ENCODE measurements at places on chromosomes 7 and 10.

- DNase-seq = no peak
Observed at GRCh38 chr7:105127179-105127578, 113.2 kb downstream of the KMT2E start.

- no peak for DNase-seq
Observed at GRCh38 chr7:71339924-71340323, 208.0 kb downstream of the GALNT17 start.

- no peak for DNase-seq
Observed at GRCh38 chr7:48634116-48634632, 290.2 kb upstream of the CDC14C start.

DNA sequence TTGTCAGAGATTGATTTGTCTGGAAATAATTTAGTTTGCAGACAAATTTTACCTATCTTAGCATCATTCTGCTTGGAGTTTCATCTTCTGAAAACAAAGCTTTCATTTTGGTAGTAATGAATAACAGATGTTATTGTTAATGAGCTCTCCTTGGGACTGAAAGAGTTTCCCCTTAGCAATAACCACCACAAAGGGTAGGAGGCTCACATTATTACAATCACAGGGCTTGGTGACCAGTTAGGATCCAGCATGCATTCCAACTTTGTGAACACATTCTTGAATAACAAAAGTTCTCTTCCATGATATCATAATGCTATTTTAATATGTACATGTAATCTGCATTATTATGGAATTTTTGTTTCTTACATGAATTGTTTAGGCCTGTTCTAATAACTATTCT, 148.8 kb upstream of the VWC2 start:
- no peak for DNase-seq

DNA sequence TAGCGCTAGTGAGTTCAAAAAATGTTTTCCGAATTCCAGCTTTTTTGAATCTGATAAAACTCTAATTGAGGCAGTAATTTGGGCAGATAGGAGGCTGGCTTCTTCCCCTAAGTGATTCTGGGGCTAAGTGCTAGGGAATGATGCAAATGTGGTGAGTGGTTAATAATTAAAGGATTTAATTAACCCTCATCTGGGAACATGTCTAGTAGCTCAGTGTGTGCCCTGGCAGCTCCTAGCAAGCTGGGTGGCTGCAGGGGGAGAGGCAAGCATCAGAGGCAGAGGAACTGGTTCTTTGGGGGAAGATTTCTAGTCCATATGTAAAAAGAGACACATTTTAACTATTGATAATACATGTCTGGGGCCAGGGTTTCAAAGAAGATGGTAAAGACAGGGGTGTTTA, 354.5 kb downstream of the WDR11 start:
- no peak for DNase-seq

- no peak for DNase-seq
Observed at GRCh38 chr7:23973264-23973663, 263.2 kb downstream of the STK31 start.

GRCh38 chr10:32332299-32332750, 14.6 kb downstream of the EPC1 start:
- peak; percentile 38 for DNase-seq

DNA sequence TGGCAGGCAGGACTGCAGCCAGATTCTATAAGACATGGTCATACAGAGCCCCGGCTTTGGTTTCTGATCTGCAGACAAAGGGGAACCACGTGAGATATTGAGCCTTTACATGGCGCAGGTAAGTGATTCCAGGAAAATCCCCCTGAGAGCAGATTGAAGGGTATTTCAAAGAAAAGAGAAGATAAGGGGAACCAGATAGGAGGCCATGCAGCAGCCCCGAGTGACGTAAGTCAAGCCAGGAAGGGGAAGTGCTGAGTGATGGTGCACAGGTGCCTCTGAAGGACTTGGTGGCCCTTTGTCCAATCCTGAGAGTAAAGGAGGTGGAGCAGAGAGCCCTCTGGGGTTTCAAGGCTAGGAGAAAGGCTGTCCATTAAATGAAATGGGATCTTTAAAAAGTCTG, 329.0 kb downstream of the ACTR3B start:
- DNase-seq = no peak

DNA sequence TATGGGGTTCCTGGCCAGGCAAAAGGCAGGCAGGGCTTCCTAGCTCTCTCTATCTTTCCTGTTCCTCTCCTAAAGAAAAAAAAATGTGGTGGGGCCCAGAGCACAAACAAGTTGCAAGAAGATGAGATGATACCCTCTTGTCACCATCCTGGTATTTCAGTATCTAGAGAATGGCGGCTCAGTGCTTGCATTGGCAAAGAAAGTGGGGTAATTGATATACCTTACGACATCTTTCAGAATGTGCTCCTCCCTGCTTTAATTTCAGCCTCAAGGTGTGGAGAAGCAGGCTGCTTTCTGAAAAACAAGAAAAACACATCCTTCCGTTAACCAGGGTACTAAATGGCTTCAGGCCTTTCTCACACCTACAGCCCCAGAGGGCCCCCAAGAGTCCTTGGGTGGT, 34.5 kb upstream of the CUX1 start:
- no peak for DNase-seq

GRCh38 chr10:32244421-32245207, 102.3 kb downstream of the EPC1 start:
- no peak for DNase-seq

DNA sequence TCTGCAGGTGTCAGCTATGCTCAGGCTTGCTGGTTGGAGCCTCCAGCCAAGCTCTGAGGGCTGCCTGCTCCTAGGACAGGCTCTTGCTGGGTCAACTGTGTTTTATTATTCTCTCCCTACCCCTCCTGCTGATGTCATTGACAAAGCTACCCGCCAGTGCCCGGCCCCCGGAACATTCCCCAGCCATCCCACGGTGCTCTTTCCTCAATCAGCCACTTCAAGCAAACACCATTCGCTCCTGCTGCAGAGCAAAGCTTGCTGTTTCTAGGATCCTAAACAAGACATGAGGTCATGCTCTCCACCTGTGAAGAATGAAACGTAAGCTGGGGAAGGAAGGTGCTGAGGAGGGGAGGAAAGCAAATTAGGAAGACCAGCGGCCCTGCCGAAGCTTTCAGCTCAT, 2.1 kb upstream of the C10orf71 start:
- no peak for DNase-seq

DNA sequence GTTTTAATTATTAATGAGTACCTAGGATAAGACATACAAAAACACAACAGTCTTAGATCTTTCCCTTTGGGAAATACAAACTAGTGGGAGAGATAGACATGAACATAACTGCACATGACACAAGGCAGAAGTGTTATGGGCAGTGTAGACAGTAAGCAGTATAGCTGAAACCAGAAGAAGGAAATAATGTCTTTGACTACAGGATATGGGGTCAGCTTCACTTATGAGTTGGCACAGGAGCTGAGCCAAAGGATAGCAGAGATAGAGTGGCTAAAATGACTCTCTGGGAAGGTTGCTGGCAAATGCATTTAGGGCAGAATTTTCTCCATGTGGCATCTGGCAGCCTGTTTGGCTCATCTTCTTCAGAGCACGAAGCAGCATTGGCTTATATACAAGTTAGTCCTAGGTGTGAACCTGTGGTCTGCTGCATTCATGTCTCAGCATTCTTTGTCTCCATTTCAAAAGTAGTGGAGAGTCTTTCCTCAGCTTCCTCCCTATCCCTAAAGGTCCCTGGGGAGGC, 60.3 kb upstream of the FEZF1 start:
- no peak for DNase-seq

- DNase-seq = no peak
Observed at GRCh38 chr7:151673216-151673615, 153.5 kb upstream of the RHEB start.
